T-helper 1 cell (primary cell): ENCODE measurements at places on chromosomes 12 and 14.

GRCh38 chr14:77189479-77189878, 7.9 kb downstream of the TMEM63C start:
- DNase-seq = no peak

- DNase-seq = peak; percentile 67
Measured at GRCh38 chr14:103500148-103500990, 22.3 kb downstream of the CKB start.

DNA sequence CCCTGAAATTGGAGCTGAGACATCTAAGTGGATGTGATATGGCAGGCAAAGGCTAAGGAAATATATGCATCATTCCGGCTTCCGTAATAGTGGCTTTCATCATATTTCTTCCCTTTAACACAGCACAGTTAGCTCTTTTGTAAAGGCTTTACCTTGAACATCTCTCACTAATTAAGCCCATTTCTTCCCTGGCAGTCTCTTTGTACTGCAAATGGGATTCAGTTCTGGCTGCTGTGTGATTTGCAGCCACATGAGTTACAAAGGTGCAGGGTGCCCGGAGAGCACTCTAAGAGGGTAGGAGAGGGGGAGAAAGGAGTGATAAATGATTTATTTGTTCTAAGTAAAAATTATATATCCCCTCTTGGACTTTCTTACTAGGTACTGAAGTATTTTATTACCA, 232.1 kb upstream of the CCDC196 start:
- DNase-seq = no peak

- DNase-seq = no peak
Measured at GRCh38 chr12:52975820-52976573, 27.1 kb downstream of the KRT18 start.

GRCh38 chr14:24207104-24207551, 1.6 kb downstream of the TSSK4 start:
- DNase-seq = no peak

GRCh38 chr12:20514598-20514997, 146.3 kb downstream of the PDE3A start:
- no peak for DNase-seq

- no peak for DNase-seq
Measured at GRCh38 chr12:75606956-75607355, 95.5 kb upstream of the KRR1 start.

- DNase-seq = no peak
Measured at GRCh38 chr14:31881531-31882310, 195.4 kb upstream of the ARHGAP5 start.

- no peak for DNase-seq
Measured at GRCh38 chr12:123388951-123389559, 5.1 kb downstream of the KMT5A start.

DNA sequence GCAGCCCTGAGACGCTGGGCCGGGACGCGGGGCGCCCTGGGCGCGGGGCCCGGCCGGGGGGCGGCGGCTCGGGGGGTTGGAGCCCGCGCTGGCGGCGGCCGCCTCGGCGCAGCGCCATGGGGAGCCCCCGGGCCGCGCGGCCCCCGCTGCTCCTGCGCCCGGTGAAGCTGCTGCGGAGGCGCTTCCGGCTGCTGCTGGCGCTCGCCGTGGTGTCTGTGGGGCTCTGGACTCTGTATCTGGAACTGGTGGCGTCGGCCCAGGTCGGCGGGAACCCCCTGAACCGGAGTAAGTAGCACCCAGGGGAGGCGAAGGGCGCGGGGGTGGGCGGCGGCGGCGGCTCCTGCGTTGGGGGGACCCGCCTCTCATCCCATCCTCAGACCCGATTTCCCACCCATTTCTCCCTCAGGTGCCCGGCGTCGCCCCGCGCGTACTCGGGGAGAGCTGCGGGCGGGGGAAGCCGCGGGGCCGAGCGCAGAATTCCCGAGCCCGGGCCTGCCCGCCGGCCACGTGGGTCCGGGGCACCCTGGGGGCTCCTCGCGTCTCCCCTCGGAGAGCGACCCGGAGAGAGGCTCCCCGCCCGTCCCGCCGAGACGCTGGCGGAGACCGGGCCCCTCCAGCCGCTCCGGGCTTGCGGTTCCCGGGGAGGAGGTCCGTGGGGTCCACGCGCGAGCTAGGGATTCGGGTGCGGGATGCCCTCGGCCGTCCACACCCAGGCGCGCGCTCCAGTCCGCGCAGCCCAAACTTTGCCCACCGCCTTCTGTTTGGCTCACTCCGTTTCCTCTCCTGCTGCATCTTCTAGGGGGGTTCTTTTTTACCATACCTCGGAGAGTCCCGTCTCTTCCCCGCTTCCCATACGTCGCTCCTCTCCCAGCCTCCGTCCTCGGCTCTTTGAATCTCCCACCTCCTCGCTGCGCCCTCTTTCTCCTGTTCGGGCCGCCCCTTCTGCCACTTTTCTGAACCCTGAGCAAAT, 807 bp downstream of the B4GALNT3 start:
- peak; percentile 36 for DNase-seq
